ENCODE measurements at places on chromosomes 2 and 18.

GRCh38 chr2:763766-764525 is 86.7 kb upstream of the TMEM18 start:
- DNase-seq: no peak

DNA sequence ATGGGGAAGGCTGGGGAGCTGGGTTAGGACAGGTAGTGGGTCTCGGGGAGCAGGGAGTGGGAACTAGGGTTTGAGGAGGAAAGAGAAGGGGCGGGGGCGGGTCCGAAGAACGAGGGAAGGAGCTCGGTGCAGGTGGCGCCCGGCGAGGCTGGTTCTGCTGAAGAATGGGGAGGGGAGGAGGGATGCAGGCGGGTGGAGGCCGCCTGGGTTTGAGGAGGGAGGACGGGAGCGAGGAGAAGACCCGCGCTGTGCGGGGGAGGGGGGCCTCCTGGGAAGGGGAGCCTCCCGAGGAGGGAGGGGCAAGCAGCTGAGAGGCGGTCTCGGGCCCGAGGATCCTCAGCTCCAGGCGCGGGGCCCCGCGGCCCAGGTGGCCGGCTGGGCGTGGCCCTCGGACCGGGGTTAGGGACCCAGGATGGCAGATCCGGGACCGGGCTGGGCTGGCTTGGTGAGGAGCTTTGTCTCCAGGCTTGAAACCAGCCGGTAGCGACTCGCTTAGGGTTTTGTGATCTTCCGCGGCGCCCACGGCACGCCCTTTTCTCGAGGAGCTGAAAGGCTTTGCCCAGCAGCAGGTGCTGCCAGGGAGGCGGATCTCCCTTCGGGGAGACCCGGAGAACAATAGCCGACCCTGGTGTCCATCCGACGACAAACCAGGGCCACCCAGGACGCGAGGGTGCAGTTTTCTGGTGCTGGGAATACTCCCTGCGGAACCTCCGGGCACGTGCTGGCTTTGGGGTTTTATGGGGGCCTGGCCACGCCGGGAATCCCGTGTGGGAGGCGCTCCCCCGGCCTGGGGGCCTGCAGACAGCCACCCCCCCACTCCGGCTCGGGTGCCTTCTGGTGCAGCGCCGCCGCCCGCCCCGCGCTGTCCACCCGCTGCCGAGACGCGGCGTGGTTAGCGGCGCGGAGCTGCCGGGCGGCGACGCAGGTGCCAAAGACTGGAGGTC is 1.4 kb downstream of the DPYSL5 start:
- DNase-seq: no peak

- DNase-seq: no peak
Measured at GRCh38 chr2:170596576-170596975, 118.6 kb upstream of the SP5 start.

DNA sequence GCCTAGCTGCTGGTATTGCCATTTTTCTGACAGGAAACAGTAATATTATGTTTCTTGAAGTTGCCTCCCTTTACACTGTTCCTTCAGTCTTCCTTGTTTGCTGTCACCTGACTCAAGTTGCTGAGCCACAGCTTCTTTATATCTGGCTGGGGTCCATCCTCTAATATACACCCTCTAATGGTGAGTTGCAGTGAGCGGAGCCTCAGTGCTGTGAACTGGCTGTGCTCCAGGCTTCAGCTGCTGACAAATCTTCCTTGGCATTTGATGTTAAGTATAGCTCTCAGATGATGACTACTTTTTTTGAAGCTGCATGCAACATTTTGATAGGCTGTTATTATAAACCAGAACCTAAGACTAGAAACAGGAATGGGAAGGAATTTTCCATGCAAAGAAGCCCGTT is 366.7 kb downstream of the NUP35 start:
- DNase-seq: peak; percentile 6

DNA sequence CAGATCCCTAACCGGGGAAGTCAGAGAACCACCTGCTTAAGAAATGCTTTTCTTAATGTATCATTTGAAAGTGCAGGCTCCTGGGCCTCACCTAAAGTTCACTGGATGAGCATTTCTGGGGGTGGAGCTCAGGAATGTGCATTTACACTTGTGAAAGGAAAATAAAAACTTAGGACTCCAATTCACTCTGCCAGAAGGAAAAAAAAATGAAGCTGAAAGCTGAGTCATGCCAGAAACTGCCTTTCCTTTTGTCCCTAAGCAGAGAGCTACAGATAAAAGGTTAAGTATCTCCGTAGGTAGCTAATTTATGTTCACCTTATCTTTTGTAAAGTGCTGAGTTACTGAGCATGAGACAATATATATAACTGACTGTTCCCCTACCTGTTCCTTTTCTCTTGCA is 229.5 kb upstream of the MEX3C start:
- DNase-seq: peak; percentile 58

DNA sequence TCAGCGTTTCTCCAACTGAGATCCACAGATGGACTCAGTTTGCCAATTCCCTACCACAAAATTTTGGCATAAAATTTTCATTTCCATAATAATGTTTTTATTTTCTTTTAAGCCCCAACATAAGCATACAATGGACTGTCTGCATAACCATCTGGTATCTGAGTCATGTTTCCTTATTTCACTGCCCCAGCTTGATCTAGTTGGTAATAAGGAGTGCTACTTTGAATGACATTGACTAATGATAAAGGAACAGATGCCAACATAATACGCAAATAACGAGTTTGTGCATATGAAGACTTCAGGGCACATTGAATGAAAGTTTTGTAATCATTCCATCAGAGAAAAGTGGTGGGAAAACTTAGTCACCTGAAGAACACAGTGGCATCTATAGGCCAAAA is 8.8 kb upstream of the MBD2 start:
- peak; percentile 86 for DNase-seq

GRCh38 chr2:65377556-65378192 is 54.7 kb downstream of the SPRED2 start:
- peak; percentile 91 for DNase-seq

DNA sequence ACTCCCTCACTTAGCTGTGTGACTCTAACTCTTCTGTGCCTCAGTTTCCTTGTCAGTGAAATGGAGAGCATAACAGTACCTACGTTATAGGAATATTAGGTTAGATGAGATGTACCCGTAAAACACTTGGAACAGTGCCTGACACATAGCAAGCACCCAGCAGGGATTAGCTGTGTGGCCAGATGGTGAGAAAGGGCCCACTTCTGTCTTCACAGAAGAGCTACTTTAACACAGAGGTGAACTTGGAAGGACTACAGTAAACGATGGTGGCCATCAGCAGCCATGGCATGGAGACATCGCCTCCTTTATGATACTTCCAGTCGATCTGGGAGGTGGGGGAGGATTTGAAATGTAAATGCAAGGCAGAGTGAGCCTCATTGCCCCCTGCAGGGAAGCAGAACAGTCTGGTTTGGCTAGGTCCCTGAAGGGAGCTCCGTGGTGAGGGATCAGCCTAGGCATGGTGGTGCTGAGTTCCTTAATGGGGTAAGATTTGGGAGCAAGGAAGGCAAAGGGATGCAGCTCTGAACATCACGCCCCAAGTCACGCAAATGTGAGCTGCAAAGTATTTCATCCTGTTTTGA is 101.7 kb upstream of the ALPP start:
- no peak for DNase-seq

GRCh38 chr2:30753630-30754029 is 53.6 kb downstream of the CAPN13 start:
- no peak for DNase-seq

GRCh38 chr2:113863144-113863543 is 26.7 kb upstream of the ACTR3 start:
- no peak for DNase-seq

GRCh38 chr2:163778045-163778781 is 42.4 kb upstream of the FIGN start:
- peak; percentile 83 for DNase-seq

GRCh38 chr2:120994301-120994995 is 258.8 kb downstream of the GLI2 start:
- DNase-seq: no peak

DNA sequence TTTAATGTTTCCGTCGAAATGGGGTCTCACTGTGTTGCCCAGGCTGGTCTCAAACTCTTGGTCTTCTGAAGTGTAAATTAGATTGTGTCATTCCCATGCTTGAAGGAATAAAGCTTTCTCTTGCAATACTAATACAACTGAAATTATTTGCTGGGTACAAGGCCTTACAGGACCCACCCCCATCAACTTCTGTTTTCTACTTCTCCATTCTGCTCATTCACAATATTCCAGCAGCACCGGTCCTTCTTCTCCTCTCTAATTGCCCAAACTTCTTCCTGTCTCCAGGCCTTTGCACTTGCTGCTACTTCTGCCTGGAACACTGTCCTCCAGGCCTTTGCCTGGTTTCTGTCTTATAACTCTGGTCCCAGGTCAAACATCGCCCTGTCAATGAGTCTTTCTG is 73.8 kb downstream of the APOB start:
- no peak for DNase-seq

- DNase-seq: peak; percentile 99
Measured at GRCh38 chr2:38148501-38148900, 72.5 kb upstream of the CYP1B1 start.

GRCh38 chr2:171837736-171838135 is 56.3 kb downstream of the SLC25A12 start:
- DNase-seq: no peak

- DNase-seq: no peak
Measured at GRCh38 chr2:178202927-178203326, 8.6 kb downstream of the OSBPL6 start.
